CD4-positive, alpha-beta T cell treated with Interferon alpha-2 for 1 hour (primary cell): ENCODE measurements at places on chromosomes 6 and 20.
A peak's percentile ranks its signal among the peaks of the same experiment; 100 is the strongest.

- peak; percentile 10 for DNase-seq
Observed at GRCh38 chr6:163355426-163355991, 59.0 kb upstream of the QKI start.

DNA sequence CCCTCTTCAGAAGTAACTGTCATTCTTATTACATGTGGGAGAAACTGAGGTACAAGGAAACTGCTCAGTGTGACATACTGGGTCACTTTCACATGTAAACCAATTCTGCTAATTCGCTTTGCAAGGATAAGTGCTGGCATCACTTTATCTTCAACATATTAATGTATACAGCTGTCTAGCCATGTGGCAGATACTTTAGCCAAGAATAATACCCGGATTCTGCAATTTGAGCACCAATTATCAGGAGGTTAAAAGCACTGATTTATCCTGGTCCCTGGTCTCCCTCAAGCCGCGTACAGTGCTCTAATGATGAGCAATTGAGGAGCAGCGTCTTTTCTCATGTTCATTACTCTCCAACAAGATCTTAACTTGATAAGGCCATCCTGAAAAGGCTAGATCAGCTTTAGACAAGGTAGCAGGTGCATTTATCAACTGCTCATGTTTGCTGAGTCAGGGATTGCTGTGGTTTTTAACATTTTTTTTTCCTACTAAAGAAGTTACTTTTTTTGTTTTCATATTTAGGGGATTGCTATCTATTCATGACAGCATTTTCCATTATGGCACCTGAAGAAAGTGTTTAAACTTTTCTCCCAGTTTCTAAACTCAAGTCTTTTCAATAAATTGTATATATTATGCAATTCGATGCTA is 1066.3 kb upstream of the MAP3K7 start:
- no peak for DNase-seq

DNA sequence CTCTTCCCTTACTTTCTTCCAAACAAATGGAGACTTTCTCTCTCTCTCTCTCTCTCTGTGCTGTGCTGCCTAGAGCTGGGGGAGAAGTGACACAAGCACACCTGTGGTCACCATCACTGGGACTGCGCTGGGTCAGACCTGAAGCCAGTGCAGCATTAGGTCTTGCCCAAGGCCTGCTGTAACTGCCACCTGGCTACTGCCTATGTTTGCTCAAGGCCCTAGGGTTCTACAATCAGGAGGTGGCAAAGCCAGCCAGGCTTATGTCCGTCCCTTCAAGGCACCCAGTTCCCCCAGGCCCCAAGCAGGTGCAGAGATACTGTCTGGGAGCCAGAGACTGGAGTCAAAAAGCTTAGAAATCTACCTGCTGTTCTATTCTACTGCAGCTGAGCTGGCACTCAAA is 49.4 kb upstream of the TOP1 start:
- DNase-seq: no peak

GRCh38 chr6:107638493-107638892 is 148.6 kb downstream of the SOBP start:
- DNase-seq: no peak

- no peak for DNase-seq
Observed at GRCh38 chr20:56072165-56072564, 66.8 kb upstream of the CBLN4 start.

GRCh38 chr20:35039846-35040489 is 52.6 kb downstream of the TRPC4AP start:
- DNase-seq: no peak

DNA sequence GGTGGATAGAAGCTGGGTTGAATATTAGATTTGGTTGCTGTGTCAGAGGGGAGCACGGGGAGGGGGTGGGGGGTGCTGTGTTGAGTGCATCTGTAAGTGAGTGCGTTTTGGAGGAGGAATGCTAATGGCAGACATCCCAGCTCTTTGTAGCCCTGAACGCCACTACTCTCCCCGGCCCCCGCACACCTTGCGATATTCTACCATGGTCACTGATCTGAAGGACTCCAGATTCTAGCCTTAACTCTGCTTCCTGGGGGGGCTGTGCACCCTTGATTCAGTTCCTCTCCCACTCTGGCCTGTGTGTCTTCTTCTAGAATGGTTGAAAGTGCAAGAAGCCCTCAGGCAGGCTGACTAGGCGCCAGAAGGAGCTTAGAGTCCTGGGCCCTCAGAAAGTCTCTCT is 7.1 kb downstream of the GLP1R start:
- DNase-seq: no peak

GRCh38 chr6:30626484-30627366 is at the start of gene ATAT1:
Gene ATAT1 (plus strand): TSS chr6:30626874.
- DNase-seq: peak; percentile 92
